Astrocyte (in vitro differentiated cells and primary cell): ENCODE measurements at places on chromosomes 6 and 20. TPM values are rescaled to one million over a fixed set of nuclear protein-coding genes. Genes with fewer than 3 reads are reported as not detected.

The PEDS1 gene
- 41.6 and 44.1 TPM in 2 replicates for total RNA-seq

The SLC39A7 gene
- total RNA-seq, result 150 and 164 TPM in 2 replicates

GRCh38 chr6:84107495-84107894, 73.9 kb downstream of the MRAP2 start:
- no peak for DNase-seq

DNA sequence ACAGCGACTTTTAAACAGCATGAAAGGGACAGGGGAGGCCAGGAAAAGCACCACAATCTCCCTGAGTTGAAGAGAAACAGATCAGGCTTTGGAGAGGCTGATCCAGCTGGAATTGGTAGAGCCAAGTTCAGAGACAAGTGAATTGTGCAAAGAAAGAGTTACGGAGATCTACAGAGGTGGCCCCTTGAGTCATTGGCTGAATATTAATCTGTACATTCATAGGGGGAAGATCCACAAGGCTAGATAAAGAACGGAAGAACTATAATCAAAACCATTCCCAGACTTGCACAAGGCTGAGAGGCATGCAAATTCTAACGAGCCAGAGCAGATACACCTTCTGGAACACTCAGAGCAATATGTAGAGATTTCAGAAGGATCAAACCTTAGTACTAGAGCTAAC, 14.2 kb upstream of the FOXQ1 start:
- DNase-seq, result no peak

GRCh38 chr6:158605266-158605878, 39.2 kb downstream of the DYNLT1 start:
- DNase-seq, result peak; percentile 50

DNA sequence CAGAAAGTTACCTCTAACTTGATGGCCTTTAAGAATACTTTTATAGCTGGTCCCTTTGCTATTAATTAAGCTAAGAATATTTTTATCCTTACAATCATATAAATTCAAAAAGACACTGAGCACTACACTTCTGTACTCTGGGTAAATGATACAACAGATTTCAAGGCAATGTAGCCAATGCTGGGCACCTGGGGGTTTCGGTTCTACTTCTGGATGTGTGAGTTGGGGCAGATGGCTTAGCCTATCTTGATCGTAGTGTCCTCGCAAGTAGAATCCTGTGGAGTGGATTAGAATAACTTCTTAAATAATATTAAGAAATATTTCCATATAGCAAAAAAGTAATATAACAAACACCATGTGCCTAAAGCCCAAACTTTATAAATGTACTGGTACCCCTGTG, 96.9 kb upstream of the NT5E start:
- DNase-seq, result no peak

- DNase-seq, result peak; percentile 99
These were observed 1004.9 kb upstream of the ADGRB3 start for GRCh38 chr6:67630146-67630545.

DNA sequence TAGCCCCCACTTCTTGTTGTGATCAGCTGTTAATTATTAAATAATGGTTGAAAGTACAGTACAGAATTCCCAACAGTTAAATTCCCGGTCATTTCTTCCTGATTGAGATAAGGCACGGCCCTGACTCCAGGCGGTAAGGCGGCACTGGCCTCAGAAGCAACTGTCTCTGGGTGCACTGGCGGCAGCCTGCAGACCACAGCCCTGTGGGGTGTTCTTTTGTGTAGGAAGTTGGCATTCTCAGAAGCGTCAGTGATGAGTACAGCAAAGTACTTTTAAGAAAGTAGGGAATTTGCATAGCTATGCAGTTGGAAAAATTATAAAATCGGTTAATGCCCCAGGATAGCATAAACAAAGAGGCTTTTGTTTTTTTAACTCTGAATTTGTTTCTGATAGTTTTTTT, 50.5 kb downstream of the SAMD5 start:
- no peak for DNase-seq

GRCh38 chr20:63446216-63447024, 26.0 kb downstream of the KCNQ2 start:
- no peak for DNase-seq

The HMGN4 gene
- total RNA-seq, result 46.2 and 49.4 TPM in 2 replicates

- DNase-seq, result peak; percentile 8
These were observed 128.6 kb upstream of the FAM83B start for GRCh38 chr6:54717849-54718455.

DNA sequence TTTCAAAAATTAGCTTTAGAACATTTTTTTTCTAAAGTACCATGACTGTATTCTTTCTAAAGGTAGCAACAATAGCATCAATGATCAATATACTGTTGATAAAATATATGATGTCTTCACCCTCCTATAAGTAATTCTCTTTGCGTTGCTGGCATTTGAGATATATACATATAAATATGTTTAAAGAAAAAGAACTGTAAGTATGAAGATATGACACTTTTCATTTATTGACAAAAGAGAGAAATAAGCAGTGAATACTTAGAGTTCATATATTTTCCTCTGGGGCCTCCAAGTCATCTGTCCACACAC, 49.4 kb upstream of the SCGN start:
- no peak for DNase-seq

GRCh38 chr20:58714340-58714922, 21.8 kb downstream of the NPEPL1 start:
- DNase-seq, result no peak

DNA sequence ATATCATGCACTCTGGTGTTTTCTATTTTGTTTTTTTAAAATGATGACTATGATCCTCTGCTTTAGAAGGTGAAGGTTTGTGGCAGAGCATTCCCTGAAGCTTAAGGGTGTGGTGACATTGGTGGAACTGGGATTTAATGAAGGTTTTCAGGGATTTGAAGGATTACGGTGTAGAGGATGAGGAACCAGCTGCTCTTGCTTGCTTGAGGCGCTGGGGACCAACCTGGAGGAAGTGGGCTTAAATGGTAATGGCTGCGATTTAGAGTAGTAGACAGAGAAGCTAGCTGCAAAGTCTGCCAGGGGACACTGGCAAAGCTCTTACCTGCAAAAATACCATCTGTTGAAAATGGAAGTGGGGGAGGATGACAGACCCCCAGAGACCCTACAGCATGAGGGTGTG, 241.8 kb downstream of the CLIC5 start:
- no peak for DNase-seq

DNA sequence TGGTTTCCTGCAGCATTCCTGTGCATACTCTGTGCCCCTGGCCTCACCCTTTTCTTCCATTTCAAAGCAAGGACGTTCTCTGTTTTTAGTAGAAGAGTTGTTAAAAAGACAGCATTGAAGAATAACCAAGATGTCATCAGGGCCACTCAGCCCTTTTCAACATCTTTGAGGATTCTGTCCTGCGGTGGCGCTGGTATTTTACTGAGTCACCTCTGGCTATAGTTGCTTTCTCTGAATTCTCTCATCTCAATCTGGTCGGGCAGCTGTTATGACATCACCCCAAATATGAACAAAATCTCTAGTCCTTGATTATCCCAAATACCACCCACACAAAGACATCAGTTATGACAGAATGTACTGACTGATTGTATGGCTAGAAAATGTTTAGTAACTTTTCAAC, 204.2 kb downstream of the GRIK2 start:
- peak; percentile 93 for DNase-seq

GRCh38 chr6:42368181-42368580, 83.5 kb downstream of the TRERF1 start:
- DNase-seq, result no peak

DNA sequence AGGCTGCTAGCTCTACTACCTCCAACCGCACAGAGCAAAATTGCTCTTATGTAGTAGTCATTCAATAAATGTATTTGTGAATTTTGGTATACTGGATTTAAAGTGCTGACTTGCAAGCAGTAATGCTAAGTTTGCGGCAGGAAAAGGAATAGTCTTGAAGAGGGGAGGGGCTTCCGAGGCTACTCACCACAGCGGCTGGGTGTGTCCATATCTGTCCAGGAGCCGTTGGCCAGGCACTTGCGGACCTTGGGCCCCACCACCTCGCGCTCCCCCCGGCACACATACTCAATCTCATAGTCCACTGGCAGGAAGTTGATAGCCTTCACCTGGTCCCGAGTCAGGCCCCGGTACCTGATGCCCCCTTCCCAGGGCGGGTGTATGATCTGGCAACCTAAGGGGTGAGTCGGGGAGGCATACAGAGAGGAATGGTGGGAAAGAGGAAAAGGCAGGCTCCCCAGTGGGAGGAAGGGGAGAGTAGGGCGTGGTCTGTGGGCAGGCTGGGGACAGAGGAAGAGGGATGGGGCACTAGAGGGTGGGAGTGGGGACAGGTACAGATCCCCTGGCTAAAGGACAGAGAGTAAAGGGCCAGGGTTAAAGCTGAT, 1.7 kb downstream of the GABBR1 start:
- peak; percentile 12 for DNase-seq

The GTSF1L gene
- not detected in 2 replicates for total RNA-seq

DNA sequence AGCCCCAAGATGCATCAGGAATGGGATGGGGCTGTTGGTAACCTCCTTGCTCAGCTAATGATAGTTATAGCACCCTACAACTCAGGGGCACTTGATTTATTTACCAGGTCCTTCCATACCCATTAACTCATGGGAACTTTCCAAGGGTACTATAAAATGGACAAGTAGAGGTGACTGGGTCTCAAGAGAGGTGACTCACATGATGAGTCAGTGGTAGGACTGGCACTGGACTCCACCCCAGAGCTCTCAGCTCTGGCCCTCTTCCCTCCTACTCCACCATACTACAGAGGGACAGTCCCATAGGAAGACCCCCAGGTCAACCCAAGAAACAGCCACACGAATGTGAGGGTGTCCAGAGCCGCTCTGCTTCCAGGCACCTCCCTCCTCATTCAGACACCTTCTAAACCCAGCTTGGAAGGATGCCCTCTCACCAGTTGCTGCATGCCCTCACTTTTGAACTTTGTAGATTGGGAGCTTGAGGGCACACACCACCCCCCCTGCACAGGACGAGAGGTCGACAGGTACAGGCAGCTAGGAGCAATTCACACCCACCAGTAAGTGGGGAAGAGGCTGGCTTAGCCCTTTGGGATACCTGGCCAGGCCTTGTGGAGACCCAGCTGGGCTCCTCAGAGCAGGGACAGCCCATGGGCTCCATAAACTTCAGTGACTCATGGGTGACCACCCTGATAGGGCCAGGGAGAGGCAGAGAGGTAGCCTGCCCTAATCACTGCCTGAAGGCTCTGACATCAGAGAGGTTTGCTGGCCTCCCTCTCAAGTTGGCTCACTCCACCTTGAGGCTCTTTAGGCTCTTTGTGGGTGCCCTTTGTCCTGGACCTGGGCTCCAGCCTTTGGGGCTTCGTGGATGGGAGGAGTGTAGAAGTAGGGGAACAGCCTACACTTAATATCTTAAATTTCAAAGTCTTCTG, 81.6 kb upstream of the MLN start:
- peak; percentile 14 for DNase-seq

The MARCKS gene
- 240 and 261 TPM in 2 replicates for total RNA-seq

DNA sequence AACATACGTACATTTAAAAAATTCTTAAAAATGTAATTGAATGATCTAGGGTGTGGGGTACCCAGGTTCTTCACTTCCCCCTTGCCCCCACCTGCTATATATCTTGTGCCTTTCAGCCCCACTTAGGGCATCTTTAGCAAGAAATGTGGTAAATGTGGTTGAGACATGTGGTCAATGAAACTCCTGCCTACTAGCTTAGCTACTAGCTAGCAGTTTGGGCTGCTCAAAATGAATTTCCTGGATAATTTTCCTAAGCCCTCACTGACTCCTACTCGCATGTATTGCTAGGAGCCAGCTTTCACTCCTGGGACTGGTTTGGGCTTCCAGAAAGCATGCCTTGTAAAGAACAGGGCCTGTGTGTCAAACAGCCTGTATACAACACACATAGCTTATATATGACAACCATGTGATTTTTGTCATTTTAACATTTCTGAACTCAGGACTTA, 257.3 kb downstream of the ATXN1 start:
- DNase-seq, result no peak

DNA sequence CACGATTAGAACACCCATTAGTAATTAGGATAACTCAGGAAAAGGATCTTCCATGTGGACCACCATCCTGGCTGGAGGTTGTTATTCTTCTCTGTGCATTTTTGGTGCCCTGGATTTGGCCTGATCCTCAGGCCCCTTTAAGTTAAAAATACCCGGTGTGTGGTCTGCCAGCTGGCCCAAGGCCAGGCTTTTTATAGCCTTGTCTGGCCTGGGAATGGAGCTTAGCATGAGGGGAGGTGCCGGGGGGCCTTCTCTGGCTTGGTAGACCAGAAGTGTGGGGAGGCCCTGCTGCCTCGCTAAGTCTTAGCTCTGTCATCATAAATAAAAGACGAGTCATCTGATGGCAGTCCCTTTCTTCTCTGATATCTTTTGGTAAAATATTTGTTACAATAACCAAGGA, 71.4 kb downstream of the ARID1B start:
- DNase-seq, result no peak

The FITM2 gene
- 6.3 and 7.4 TPM in 2 replicates for total RNA-seq

The ANKEF1 gene
- total RNA-seq, result 2.6 and 3.4 TPM in 2 replicates

DNA sequence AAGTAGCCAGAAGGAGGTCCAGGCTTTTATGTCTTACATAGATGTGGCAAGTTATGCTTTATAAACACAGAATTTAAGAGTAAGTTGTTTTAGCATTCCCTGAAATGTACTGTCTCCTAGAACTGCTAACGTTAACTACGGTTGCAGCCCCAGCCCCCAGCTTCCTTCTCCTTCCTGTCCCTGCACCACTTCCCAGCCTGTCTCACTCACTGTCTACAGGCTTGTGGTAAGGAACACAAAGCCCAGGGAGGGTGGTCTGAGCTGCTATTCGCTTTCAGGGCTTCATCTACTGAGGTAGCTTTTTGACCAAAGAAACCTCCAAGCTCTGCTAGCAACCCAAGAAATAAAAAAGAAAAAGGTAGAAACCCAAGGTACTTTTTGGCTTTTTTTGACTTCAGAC, 35.9 kb downstream of the PCSK2 start:
- DNase-seq, result no peak

DNA sequence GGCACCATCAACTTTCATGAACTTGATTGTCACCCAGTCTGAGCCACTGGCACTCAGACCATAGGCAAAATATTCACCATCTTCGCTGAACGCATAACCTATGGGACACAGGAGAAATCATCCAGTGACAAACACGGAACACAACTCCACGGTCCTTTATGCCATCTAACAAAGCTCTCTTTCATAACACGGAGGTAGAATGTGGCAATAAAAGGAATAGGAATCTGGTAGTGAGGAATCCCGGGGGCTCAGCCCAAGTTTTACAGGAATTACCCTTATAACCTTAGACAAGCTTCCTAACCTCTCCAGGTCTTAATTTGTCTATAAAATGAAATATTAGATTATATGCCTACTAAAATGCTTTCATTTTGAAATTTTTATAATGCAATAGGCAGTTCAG, 29.4 kb downstream of the PREP start:
- DNase-seq, result no peak

DNA sequence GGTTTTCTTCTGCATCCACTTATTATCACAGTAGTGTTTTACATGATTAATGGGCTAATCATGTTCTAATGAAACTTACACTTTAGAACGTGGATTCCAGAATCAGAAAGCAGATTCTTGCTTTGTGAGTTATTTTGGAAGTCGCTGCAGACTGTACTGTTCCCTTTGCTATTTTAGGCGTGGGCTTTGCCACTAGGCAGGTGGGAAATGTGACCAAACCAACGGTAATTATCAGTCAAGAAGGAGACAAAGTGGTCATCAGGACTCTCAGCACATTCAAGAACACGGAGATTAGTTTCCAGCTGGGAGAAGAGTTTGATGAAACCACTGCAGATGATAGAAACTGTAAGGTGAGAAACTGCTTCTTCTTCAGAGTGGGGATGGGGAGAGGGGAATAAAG, 598 bp downstream of the FABP7 start:
- DNase-seq, result no peak
